Endothelial cell of coronary artery (primary cell): ENCODE measurements at places on chromosomes 5 and 9. TPM values are rescaled to one million over a fixed set of nuclear protein-coding genes. Genes with fewer than 3 reads are reported as not detected.

The HRCT1 gene
- 0.56 and 3.7 TPM in 2 replicates for total RNA-seq

The WNT8A gene
- not detected in 2 replicates for total RNA-seq

The SHOC1 gene
- under 0.01 TPM in 1 of 2 replicates, not detected in the other for total RNA-seq

The FBLL1 gene
- 0.36 and 0.47 TPM in 2 replicates for total RNA-seq

The STOML2 gene
- total RNA-seq, result 175 and 219 TPM in 2 replicates

The TGFBI gene
- total RNA-seq, result 96.9 and 107 TPM in 2 replicates
